ENCODE measurements at places on chromosomes 2 and 18. TPM values are rescaled to one million over a fixed set of nuclear protein-coding genes. Genes with fewer than 3 reads are reported as not detected.

Gene IL36RN
- not detected for total RNA-seq

Gene AQP12B
- not detected for total RNA-seq

DNA sequence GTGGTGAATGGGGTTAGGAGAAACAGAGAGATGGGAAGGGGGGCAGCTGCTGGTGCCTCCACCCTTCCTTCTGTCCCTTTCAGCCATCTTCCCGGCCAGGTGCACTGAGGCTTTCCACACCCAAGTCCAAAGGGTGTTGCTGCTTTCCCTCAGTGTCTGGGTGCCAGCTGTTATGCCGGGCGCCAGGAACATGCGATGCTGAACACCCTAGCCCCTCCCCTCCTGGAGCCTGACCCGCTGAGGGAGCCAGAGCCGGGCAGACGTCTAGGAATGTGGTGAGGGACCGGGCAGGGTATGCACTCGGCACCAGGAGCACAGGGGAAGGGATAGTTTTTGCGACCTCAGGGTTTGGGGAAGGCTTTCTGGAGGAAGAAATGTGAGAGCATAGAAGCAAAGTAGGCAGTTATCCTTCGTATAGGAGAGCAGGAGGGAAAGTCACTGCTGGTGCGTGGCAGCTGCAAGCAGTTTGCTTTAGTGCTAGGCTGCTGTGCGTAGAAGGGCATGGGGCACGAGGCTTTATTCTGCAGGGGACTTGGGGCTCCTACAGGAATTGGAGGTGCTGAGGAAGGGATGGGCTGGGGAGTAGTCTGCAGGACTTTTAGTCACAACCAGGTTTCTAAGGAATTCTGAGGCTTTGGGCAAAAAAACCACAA, 147.7 kb downstream of the TSN start:
- no peak overlapping the region for H3K4me3 ChIP-seq
- H3K27ac ChIP-seq = no peak overlapping the region
- DNase-seq = no peak
- no peaks in the 10 kb centered on the region for H3K36me3 ChIP-seq
- H3K4me1 ChIP-seq = no peaks in the 10 kb centered on the region

GRCh38 chr2:217688494-217688893, 314.3 kb downstream of the TNS1 start:
- no peaks in the 10 kb centered on the region for H3K27me3 ChIP-seq
- H3K4me1 ChIP-seq = no peaks in the 10 kb centered on the region
- no peak overlapping the region for H3K4me3 ChIP-seq
- no peak for DNase-seq

GRCh38 chr18:9835825-9836224, 49.9 kb upstream of the TXNDC2 start:
- no peak overlapping the region for H3K4me3 ChIP-seq
- no peak for DNase-seq
- H3K27ac ChIP-seq = no peak overlapping the region
- no peaks in the 10 kb centered on the region for H3K36me3 ChIP-seq
- peaks cover 1% of the 10 kb centered on the region for H3K4me1 ChIP-seq

DNA sequence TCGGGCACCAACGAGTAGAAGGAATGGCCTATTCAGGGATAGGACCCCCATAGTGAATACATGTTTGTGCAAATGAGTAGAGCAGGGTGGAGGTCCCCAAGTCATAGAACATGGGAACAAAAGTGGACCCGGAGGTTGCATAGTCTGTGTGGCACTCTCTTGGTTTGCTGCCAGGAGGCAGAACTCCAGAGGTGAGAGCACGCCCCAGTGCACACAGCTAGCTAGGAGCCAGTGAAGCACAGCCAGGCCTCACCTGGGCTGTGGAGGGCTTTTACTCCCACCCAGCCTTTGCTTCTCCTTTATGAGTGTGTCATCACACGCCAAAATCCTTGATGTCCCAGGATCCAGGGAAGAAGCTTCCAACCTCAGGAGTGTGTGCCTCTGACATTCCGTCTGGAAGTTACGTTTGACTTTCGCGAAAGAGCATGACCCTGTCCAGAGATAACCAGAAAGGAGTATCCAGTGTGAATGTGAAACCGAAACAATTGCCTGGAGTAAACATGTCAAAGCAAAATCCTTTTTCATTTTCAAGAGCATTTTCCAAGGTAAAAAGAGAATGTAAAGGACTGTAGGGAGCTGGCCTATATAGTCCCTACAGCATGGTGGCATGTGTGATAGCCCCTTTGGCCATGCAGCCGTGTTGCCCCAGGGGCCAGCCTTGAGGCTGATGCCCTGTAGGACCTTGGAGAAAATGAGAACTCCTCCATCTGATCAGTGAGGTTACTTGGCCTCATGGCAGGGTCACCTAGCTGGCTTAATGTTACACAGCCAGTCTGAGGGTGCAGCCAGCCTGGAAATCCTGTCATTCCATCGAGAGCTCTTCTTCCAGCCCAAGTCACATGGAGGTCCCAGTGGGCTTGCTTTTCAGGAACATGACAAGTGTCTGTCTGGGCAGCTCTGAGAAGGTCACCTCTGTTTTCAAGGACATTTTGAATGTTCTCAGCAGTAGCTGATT, 8.8 kb downstream of the TRIB2 start:
- peaks cover 20% of the 10 kb centered on the region for H3K4me1 ChIP-seq
- H3K36me3 ChIP-seq = peaks cover 2% of the 10 kb centered on the region
- H3K27ac ChIP-seq = no peak overlapping the region
- DNase-seq = no peak

DNA sequence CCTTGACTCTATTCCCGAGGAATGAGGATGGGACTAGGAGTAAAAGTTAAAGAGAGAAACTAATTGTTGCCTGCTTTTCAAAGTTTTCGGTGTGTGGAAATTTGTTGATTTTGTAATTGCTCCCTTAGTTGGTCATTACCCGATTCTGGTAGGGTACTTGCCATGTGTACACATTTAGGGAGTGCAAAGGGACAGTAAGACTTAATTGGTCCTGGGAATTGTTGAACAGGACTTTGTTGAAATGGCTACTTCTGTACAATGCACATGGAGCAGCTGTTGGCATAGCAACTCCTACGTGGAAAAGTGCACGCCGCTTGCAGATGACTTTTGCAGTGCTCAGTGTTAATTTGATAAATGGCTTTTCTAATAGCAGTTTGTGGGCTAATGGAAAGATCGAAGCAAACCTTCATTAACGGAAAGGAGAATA, 22.9 kb downstream of the EPAS1 start:
- H3K4me1 ChIP-seq = peaks cover 71% of the 10 kb centered on the region
- DNase-seq = no peak
- no peaks in the 10 kb centered on the region for H3K36me3 ChIP-seq

GRCh38 chr18:40404284-40404683, 1550.8 kb upstream of the PIK3C3 start:
- no peak overlapping the region for H3K27ac ChIP-seq
- no peak for DNase-seq
- no peaks in the 10 kb centered on the region for H3K27me3 ChIP-seq
- H3K4me3 ChIP-seq = no peak overlapping the region
- no peaks in the 10 kb centered on the region for H3K4me1 ChIP-seq
- H3K36me3 ChIP-seq = no peaks in the 10 kb centered on the region

GRCh38 chr2:235142601-235143000, 190.8 kb downstream of the SH3BP4 start:
- peaks cover 5% of the 10 kb centered on the region for H3K27me3 ChIP-seq
- DNase-seq = no peak
- H3K36me3 ChIP-seq = no peaks in the 10 kb centered on the region
- H3K4me3 ChIP-seq = no peak overlapping the region
- no peak overlapping the region for H3K27ac ChIP-seq
- H3K4me1 ChIP-seq = no peaks in the 10 kb centered on the region

- no peaks in the 10 kb centered on the region for H3K4me1 ChIP-seq
- H3K27me3 ChIP-seq = no peaks in the 10 kb centered on the region
- H3K36me3 ChIP-seq = no peaks in the 10 kb centered on the region
- H3K27ac ChIP-seq = no peak overlapping the region
- DNase-seq = no peak
- no peak overlapping the region for H3K4me3 ChIP-seq
These were observed 164.9 kb downstream of the L3MBTL4 start for GRCh38 chr18:6249788-6250187.

DNA sequence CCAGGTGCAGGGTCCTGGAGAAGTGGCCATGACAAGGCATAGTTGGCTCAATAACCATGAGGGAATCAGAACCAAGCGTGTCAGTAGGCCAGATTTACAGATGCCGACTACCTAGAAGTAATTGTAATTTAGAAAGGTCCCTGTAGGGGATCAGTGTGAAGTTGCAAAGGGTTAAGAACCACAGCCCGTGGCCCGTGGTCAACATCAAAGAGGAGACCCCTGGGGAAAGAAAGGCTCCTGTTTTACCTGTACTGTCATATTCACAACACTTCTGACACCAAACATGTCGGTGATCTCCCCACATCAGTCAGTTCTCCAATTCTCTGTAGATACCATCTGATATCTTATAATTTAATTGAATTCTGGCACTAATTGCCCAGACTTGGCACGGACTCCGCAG, 31.0 kb downstream of the SP100 start:
- no peak overlapping the region for H3K27ac ChIP-seq
- H3K4me1 ChIP-seq = no peaks in the 10 kb centered on the region
- no peak overlapping the region for H3K4me3 ChIP-seq
- H3K27me3 ChIP-seq = no peaks in the 10 kb centered on the region
- no peak for DNase-seq
- H3K36me3 ChIP-seq = no peaks in the 10 kb centered on the region

DNA sequence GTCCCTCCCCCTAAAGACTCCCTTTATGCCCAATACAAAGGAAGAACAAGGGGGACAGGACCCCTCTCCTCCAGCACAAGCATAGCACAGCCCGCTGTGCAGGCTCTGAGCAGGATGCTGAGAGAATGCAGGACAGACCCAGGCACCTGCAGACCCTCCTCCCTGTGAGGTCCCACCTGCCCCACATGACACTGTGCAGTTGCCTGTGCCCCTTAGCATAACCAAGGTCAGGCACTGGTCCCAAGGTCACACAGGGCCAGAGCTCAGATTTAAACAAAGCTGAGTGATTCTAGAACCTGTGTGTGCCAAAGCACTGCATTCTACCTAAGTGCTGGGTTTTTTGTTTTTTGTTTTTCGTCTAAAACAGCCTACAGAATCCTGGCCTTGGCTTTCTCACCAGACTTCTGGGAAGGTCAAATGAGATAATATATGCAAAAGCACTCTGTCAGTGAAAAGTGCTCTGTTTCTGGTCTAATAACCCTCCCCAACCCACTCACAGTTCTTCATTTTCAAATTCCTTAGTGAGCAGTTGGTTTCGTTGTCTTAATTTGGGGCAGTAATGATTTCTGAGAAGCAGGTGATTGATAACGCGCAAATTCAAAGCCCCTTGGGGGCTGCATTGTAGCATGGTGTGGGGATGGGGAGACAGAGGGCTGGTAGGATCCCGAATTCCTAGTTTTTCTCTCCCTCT, 125.7 kb downstream of the KCTD1 start:
- no peaks in the 10 kb centered on the region for H3K27me3 ChIP-seq
- no peak for DNase-seq
- H3K4me1 ChIP-seq = no peaks in the 10 kb centered on the region
- H3K36me3 ChIP-seq = no peaks in the 10 kb centered on the region
- H3K4me3 ChIP-seq = no peak overlapping the region
- no peak overlapping the region for H3K27ac ChIP-seq

DNA sequence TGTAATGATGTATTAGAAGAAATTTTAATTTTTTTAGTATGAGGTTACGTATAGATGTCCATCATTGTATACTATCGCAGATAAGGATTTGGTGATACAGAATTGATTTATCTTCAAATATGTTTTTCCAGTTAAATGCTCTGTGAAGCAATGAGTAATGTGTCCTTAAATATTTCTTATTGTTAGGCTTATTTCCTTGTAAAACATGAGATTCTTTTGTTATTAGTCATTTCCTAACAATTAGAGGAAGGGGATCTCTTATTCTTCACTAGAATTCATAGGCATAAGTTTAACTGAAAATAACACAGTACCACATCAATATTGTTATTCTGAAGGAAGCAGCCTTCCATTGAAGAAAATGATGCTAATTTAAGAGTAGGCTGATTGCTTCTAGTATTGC, 15.5 kb upstream of the OTX1 start:
- H3K27me3 ChIP-seq = no peaks in the 10 kb centered on the region
- H3K27ac ChIP-seq = no peak overlapping the region
- no peaks in the 10 kb centered on the region for H3K36me3 ChIP-seq
- DNase-seq = no peak

DNA sequence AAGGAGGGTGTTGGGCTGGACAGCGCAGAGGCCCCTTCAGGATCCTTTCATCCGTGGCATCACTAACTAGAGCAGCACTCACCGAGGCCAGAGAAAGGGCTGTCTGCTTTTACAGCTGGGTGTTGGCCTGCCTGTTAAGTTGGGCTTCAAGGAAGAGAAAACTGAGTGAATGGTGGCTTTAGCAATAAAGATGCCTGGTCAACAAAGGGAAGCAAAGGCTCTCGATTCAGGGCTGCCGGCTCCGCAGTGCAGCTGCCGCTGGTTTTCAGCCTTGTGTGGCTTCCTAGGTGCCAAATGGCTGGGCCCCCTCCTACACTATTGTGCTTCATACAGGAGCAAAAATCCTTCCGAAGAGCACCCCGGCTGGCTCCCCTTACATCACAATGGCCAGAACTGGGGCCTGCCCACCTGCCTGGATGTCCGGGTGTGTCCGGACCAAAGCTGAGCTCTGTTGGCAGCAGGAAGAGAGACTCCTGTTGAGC, 61.0 kb upstream of the GPR45 start:
- peaks cover 7% of the 10 kb centered on the region for H3K27me3 ChIP-seq
- no peak for DNase-seq
- H3K4me1 ChIP-seq = peaks cover 4% of the 10 kb centered on the region
- no peak overlapping the region for H3K27ac ChIP-seq

GRCh38 chr2:28543316-28544035, 47.6 kb downstream of the PLB1 start:
- no peak overlapping the region for H3K4me3 ChIP-seq
- no peaks in the 10 kb centered on the region for H3K27me3 ChIP-seq
- H3K4me1 ChIP-seq = no peaks in the 10 kb centered on the region
- no peaks in the 10 kb centered on the region for H3K36me3 ChIP-seq
- DNase-seq = no peak
- H3K27ac ChIP-seq = no peak overlapping the region

DNA sequence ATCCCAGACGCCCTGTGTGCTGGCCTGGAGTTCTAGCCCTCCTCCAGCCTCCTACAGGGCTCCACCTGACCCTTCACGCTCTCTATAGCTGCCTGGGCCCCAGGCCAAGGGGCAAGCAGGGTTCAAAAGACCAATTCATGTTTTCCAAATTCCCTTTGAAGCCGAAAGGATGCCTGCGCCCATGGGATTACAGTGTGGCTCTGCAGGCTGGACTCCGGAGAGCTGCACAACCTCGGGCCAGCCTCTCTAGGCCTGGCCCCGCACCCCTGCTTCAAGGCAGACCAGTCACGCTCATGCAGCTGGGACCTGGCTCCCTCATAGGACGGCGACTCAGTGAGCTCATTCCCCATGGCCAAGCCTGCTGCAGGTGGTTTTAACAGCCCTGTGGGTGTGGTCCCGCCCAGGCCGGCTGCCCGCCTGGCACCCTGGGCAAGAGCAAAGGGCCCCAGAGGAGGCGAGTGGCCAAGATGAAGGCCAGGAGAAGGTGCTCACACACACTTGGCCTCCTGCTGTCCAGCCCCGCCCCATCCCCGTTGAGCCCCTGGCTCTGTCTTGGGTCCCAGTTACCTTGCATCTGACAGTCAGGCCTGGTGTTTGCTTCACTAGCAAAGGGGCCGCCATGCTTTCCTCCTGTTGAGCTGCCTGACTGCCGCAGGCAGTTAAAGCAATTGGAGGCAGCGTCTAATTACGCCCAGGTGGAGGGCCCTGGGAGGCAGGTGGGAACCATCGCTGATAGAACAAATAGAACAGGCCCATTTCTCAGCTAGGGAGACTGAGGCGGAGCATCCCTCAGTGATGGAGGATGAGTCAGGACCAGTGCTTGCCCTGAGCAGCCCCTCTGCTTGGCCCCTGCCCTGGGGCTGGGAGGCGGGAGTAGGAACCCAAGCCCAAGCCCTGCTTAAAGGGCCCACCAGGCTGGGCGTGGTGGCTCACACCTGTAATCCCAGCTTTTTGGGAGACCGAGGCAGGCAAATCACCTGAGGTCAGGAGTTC, 56.9 kb downstream of the SMAD7 start:
- H3K27ac ChIP-seq = no peak overlapping the region
- H3K27me3 ChIP-seq = no peaks in the 10 kb centered on the region
- H3K4me1 ChIP-seq = peaks cover 3% of the 10 kb centered on the region
- no peak overlapping the region for H3K4me3 ChIP-seq
